ENCODE measurements at places on chromosomes 3 and 15.
A peak's percentile ranks its signal among the peaks of the same experiment; 100 is the strongest.

- no peak for DNase-seq
Observed at GRCh38 chr3:193464889-193465288, 86.3 kb upstream of the ATP13A5 start.

GRCh38 chr3:123064914-123065313, 1.9 kb upstream of the PDIA5 start:
- DNase-seq, result no peak

GRCh38 chr3:11737742-11738141, 94.0 kb upstream of the VGLL4 start:
- DNase-seq, result no peak

GRCh38 chr3:14273901-14274611, 95.4 kb downstream of the LSM3 start:
- no peak for DNase-seq

DNA sequence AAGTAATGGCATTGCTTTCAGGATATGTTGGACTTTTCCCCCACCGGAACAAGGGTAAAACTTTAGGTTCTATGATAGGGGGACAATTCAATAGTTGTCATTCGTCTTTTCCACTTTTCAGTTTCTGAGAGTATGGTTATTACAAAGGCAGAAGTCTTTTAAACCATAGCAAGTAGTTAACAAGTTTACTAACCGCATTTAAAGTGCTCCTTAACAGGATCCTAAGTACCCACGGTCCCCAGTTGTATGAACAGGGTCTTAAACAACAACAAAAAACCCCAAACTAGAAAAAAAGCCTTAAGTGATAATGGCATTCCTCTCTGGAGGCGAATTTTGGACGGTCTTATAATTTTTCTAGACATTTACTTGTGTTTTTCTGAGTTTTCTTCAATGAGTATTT, 831 bp downstream of the IFT57 start:
- no peak for DNase-seq

DNA sequence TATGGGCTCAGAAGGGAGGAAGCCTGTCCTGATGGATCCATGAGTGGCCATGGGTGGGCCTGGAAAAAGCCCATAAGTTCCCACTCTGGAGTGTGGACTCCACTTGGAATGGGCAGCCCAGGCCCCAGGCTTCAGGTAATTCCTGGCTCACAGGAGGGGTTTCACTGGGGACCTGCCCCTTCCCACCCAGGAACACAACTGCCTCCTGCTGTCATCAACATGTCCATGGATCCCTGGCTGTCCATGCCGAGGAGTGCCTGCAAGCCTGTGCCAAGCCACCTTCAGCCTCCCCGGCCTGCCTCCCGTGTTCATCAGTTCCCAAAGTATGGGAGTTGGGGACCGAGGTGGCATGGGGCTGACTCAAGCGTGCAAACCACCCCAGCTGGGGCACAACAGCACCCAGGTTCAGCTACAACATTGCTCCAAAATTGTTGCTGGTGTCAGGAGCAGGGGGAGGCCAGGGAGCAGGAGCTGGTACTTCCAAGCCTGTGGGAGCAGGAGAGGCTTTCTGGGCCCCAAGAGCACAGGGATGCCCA, 470.9 kb upstream of the ARL6 start:
- DNase-seq, result no peak

GRCh38 chr3:126450744-126451143, 24.9 kb downstream of the ZXDC start:
- no peak for DNase-seq

DNA sequence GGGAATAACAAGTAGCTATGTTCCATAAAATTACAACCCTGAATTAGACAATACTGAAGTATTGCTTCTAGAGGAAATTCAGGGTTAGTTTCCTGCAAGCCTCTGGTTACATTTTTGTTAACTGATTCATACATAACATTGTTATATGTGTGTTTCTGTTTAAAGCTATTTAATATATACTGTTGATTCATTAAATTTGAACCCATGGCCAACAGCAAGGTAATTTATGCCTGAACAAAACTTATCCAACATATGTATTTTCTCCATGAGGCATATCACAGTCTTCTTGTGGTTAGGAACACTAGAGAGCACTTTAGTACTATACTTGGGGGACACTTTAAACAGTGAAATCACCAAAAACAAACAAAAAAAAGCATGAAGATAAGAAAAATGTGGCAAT, 47.7 kb upstream of the PTX3 start:
- no peak for DNase-seq

DNA sequence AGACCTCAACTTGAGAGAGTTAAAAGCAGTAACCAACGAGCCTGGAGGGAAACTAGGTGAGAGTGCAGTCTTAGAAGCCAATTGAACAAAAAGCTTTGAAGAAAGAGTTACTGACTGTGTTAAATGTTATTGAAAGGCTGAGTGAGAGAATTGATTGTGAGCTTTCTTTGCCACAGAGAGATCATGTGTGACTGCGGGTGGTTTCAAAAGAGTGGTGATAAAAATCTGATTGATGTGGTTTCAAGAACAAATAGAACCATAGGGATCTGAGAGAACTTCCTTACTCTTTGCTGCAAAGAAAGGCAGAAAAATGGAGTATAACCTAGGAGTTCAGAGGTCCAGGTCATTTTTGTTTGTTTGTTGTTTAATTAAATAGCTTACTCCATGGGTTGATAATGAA, 759.9 kb upstream of the ALCAM start:
- DNase-seq, result peak; percentile 41
